ENCODE measurements at places on chromosomes 2 and 18.

- no peak for DNase-seq
Measured at GRCh38 chr2:208195531-208195930, 5.7 kb upstream of the C2orf80 start.

DNA sequence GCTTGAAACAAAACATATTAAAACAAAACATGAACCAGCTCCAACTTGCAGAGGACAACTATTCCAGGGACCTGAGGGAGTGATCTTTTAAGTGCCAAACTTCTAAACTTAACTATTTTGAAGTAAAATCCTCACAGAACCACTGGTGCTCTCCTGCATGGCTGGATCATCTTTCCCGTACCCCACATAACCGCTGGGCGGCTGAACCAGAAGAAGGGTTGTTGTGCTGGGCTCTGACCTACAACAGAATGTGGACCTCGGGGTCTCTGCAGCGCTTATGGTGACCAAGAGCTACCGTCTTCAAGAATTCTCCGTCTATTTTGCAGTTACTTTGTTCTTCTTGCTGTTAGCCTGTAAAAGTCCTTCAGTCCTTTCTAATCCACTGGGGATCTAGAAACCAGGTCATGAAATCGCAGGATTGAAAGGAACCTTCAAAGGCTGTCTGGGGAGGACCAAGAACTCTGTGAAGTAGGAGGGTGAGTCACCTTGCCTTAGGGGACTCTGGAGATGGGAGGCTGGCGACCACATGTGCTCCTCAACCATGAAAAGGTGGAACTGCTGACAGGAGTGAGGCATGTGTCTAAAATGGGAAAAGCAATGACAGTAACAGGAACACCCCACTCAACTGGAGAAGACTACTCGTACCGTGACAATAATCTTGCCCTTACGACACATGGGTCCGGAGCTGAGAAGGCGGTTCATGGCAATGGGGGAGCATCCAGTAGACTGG lies 46.6 kb downstream of the HDLBP start:
- DNase-seq: no peak

GRCh38 chr2:120516679-120517314 lies 170.9 kb downstream of the INHBB start:
- no peak for DNase-seq

- no peak for DNase-seq
Measured at GRCh38 chr2:23745068-23745725, 181.7 kb downstream of the ATAD2B start.

DNA sequence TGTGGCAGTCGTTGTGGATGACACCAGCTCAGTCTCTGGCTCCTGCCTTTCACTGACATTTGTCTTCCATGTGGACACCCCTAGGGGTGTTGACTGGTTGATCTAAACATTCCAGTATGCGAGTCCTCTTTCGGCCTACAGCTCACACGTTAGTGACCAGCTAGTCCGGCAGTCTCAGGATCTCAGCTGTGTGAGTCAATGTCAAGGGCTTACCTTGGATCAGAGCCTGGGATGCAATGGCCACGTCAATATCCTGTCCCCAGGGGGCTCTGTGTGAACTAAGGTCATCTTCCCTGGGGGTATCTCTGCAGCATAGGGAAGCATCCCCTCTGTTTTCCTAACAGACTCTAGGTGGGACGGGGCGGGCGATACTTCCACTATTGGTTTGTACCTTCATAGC lies 35.1 kb upstream of the YWHAQ start:
- DNase-seq: no peak

DNA sequence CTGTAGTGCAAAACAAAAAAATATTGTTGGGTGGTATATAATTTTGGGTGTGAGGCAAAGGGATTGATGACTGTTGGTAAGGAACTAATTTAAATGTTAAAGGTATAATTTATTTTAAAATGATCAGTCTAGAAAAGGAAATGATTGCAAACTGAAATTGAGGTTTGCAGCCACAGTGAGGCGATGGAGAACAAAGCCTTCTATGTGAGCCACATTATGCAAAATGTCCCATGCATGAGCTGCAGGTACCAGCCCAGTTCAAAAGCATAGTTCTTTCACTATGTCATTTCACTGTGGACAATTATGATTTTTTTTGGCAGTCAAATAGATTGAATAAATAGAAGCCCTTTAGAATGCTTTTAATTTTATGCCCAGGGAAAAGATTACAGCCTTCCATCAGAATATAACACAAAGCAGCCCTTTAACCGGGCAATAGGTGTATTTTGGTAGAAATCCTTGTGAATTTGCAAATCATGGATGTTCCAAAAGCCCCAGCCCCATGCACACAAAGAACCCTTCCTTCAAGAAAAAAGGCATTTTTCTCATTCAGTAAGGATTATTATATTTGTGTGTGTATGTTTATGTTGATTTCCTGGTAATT lies 1.7 kb downstream of the MAP2 start:
- DNase-seq: no peak

DNA sequence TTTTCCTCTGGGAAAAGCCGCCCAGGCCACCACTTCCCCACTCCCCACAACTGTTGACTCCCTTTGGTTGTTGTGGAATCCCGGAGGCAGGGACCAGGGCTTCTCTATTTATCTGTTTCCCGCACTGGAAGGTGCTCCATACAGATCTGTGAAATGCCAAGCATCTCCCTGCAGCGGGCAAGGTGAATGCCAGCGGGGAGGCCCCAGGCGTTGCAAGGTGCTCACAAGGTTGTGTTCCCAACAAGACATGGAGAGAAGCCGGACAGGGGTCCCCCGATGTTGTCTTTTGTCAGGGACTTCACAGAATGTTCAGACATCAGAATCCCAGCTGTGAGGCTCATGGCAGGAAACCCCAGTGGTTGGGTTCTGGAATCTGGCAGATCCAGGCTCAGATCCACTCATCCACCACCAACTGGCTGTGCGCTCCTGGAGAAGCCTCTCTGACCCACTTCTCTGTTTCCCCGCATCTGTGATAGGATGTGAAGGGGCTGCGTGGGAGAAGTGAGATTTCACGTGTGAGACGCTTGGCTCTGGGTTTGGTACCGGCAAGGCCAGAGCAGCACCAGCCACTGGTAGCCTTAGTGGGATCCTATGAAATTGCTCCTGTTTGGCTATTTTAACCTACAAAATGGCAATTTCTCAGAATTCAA lies 8.6 kb upstream of the NEU2 start:
- DNase-seq: no peak

DNA sequence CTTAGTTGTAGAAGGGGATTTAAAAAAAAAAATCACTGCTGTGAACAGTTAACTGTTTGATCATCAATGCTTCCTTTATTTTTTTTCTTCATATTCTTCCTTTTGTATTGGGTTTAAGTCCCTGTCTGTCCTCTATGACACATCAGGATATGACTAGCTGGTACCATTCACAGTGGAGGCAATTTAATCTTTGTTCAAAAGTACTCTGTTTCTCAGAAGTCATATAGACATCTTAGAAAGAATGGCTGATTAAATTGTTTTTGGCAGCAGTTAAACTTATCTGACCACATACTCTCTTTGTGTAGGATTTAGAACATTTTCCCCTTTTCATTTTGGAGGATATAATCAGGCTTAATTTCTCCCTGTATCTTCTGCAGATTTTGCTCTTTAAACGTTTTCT lies 807.8 kb upstream of the CDH2 start:
- no peak for DNase-seq

DNA sequence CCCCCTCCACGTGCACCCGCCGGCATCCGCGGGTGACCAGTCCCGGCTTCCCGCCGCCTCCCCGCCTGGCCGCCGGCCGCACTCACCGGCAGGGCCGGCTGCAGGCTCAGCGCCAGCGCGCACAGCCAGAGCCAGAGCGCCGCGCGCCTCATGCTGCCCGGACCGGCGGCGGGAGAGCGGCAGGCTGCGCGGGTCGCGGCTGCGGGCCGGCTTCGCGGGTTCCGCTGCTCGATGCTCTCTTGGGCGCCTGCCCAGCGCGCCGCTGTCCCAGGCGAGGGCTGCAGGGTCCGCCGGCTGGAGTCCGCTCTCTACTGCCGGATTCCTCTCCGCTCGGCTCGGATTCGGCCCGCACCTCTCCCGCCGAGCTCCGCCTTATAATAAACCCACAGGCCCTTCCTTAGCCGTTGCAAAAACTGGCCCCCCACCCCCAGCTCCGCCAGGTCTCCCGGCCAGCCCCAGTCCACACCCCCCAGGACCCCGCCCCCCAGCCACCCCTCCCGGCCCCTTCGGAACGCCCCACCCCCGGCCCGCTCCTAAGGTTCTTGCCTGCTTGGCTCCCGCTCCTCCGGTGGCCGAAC lies at the start of gene SDC1:
TSS of gene SDC1 (minus strand) at position 415 of the 578 bp plus-strand sequence. CDS start at position 152, 263 bp downstream.
- DNase-seq: no peak

GRCh38 chr2:113057117-113057516 lies 1.9 kb upstream of the IL36RN start:
- no peak for DNase-seq

GRCh38 chr2:42013409-42013808 lies 34.4 kb upstream of the PKDCC start:
- no peak for DNase-seq

DNA sequence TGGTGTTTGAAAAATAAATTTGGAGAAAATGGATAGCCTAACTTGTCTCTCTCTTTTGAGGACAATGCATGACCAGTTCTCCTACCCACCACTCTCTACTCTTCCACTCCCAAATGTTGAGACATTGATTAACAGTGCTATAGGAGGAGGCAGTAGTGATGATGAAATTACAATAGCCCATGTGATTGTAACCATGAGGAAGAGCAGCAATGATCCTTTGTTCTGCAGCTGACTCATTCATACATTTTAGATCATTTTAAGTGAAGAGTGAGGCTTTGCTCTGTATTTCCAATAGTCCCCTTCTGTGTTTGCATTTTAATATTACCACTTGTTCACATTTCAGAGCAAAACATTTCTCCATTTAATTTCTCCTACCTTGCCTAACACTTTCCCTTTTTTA lies 592.3 kb downstream of the THSD7B start:
- DNase-seq: no peak

- no peak for DNase-seq
Measured at GRCh38 chr2:62206024-62206423, 10.1 kb downstream of the B3GNT2 start.

GRCh38 chr2:94759211-94759610 lies 112.0 kb upstream of the TEKT4 start:
- DNase-seq: no peak

DNA sequence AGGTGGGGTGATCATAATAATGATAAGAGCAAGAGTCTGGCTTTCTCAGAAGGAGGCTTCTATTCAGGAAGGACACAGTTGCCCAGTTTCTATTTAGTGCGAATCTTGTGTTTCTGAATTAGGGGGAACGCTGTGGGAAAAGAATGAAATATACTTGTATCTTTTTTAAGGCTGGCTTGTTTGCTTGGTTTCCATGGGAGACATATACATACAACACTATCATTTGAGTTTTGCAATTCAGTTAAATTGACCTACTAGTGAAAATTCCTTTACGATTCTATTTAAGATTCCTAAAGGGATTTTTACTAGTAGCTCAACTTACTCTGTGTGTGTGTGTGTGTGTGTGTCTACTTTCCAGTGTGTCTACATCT lies 24.7 kb upstream of the ANKRD62 start:
- DNase-seq: no peak

DNA sequence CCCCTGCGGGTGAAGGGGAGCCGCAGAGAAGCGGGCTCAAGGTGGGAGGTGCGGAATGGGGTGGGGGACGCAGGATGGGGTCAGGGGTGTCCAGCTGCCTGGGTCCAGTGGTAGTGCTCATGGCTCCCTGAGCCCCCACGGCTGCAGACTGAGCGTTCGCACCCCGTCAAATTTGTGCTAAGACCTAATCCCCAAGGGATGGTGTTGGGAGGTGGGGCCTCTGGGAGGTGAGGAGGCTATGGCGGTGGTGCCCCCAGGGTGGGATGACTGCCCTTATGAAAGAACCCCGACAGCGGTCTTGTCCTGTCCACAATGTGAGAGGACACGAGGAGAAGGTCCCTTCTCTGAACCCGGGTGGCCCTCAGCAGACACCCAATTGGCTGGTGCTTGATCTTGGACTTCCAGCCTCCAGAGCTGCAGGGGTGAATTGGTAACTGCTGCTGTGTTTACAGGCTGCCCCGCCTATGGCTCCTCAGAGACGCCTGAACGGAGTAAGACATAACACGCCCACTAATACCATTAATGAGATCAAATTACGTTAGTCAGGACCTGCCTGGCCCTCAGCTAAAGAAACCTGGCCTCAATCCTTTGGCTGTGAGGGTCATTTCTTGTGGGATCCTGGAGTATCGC lies 42.6 kb downstream of the PXDN start:
- no peak for DNase-seq

GRCh38 chr18:70663141-70663540 lies 374.3 kb downstream of the SOCS6 start:
- no peak for DNase-seq

DNA sequence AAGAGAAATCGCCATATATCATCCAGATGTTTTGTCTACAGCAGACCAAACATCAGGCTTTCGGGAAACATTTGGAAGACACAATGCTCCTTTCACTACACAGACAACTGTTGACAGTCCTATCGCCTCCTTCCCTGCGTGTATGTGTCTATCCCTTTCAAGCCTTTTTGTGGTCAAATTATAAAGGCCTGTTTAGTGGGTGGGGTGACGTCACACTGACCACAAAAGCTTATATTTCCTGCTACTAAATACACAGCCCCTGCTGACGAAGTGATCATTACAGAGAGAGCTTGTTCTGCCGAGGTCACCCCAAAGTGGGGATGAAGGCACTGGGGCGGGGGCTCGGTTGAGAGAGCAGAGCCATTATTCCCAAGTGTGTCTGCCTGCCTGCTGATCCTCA lies 302.7 kb upstream of the TNP1 start:
- no peak for DNase-seq

DNA sequence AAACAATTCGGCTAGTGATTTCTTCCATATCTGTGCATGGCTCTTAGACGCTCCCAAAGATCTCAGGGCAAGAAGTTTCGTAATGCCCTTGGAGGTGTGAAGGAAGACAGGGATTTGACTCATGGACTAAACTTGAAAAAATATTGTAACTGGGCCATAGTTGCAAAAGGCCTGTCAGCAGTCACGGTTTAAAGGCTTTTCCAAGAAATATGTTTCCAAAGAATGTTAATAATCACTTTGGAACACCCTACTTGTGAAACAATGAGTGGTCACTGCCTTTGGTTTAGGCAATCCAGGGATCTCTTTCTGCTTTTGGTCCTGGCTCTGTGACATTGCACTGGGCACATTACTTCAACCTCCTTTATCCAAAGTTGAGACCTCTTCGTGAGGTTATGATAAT lies 102.5 kb upstream of the RASGRP3 start:
- DNase-seq: no peak

GRCh38 chr2:128313091-128313836 lies 5.4 kb downstream of the HS6ST1 start:
- DNase-seq: no peak

DNA sequence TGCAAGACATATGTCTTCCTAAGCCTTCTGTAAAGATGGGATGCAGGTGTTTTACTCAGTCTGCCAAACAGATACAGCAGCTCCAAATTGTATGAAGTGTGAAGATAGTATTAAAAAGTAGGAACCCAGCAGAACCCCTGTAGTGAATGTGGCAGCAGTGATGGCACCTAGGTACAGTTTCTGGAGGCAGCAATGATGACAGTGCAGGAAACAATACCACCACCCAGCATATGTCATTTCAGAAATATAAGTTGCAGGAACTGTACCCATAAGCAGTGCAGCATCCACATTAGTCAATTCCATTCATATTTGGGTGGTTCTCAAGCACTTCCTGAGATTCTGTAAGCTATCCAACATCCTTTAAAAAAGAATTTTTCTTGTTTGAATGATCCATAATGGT lies 46.7 kb upstream of the ATP5MC3 start:
- no peak for DNase-seq

GRCh38 chr18:5455674-5456073 lies 88.1 kb downstream of the EPB41L3 start:
- DNase-seq: no peak

- DNase-seq: no peak
Measured at GRCh38 chr2:18752022-18752493, 162.7 kb upstream of the NT5C1B start.
